Aorta (tissue), 5 donors: ENCODE measurements at places on chromosomes 4 and X. TPM values are rescaled to one million over a fixed set of nuclear protein-coding genes. Genes with fewer than 3 reads are reported as not detected.

- DNase-seq: no peak
Measured at GRCh38 chr4:122894827-122895226, 27.6 kb downstream of the NUDT6 start.

GRCh38 chr4:113559947-113560346 is 201.6 kb downstream of the CAMK2D start:
- DNase-seq: no peak

GAGE1 gene
- total RNA-seq: not detected

GRCh38 chrX:44344687-44345086 is 1.2 kb upstream of the EFHC2 start:
- no peak for DNase-seq

- no peak for DNase-seq
Measured at GRCh38 chr4:35228313-35228712, 1016.0 kb downstream of the ARAP2 start.

- no peak for DNase-seq
Measured at GRCh38 chrX:63739885-63740284, 45.1 kb downstream of the ARHGEF9 start.

- no peak for DNase-seq
Measured at GRCh38 chrX:42143866-42144592, 220.7 kb upstream of the CASK start.

GRCh38 chr4:183797445-183798300 is 107.4 kb upstream of the STOX2 start:
- DNase-seq: no peak

NAP1L2 gene
- total RNA-seq: 7.2 TPM
